ENCODE measurements at places on chromosomes 11 and 22.

DNA sequence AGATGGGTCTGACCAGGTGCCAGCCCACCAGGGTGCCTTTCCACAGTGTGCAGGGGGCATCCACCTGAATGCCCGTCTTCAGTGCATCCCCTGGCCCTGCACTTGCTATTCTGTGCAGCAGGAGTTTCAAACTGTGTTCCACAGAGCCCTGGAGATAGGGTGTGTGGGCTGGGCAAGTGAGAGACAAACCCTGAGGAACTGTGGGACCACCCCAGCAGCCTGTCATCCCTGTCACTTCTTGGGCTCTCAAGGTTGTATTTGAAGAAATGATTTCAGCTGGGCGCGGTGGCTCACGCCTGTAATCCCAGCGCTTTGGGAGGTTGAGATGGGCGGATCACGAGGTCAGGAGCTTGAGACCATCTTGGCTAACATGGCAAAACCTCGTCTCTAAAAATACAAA is 6.4 kb upstream of the DGAT2 start:
- DNase-seq: no peak

GRCh38 chr11:26201411-26201810 is 130.5 kb upstream of the ANO3 start:
- DNase-seq: no peak

GRCh38 chr11:104898685-104899013 is 389 bp upstream of the CASP12 start:
- DNase-seq: no peak

GRCh38 chr22:37804352-37804880 is 3.3 kb upstream of the GCAT start:
- DNase-seq: no peak

DNA sequence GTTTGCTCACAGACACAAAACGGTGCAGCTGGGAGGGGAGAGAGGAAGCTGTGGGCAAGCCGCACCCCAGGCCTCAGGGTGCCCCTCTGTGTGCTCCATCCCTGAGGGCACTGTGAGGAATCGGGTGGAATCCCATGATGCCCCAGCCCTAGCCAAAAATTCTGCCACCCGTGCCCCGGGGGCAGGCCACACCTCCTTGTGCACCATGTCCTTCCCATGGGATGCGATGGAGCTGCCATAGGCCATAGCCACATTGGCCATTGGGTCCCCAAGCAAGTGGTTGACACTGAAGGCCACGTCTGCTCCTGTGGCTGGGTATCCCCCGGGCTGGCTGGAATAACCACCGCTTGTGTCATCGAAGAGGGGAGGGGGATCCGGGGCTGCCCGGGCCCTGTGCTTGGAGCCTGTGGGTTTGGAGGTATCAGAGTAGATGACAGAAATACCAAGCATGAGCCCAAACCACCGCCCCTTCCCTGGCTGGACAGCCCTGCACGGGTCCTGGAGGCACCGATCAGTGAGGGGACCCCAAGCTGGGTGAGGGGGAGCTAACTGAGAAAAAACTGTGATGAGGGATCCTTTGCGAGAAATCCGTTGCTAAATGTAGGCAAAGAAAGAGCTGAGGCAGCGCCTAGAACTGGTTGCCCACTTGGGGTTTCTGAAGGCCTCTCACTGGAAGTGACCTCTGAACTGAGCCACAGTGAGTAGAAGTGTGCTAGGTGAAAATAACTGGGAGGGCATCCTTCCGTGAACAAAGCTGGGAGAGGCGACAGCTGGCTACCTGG is 863 bp downstream of the YIF1A start:
- DNase-seq: no peak
